Activated CD4-positive, alpha-beta memory T cell treated with anti-CD3 and anti-CD28 coated beads for 36 hours (primary cell): ENCODE measurements at places on chromosomes 5 and 9. TPM values are rescaled to one million over a fixed set of nuclear protein-coding genes. Genes with fewer than 3 reads are reported as not detected.

The PTCD2 gene
- total RNA-seq = 10.8 TPM

The SEMA5A gene
- 0.48 TPM for total RNA-seq

The FOXD4L5 gene
- total RNA-seq = not detected

The OXCT1 gene
- 117 TPM for total RNA-seq

The MEIKIN gene
- 0.93 TPM for total RNA-seq

The SCGB3A1 gene
- total RNA-seq = not detected

The HBEGF gene
- 23.5 TPM for total RNA-seq

The IFNK gene
- total RNA-seq = not detected

The HRCT1 gene
- not detected for total RNA-seq

The BAAT gene
- not detected for total RNA-seq

The SWI5 gene
- total RNA-seq = 15.5 TPM

The SIGMAR1 gene
- total RNA-seq = 65.9 TPM

The ADCY2 gene
- total RNA-seq = not detected

The AK8 gene
- total RNA-seq = 0.10 TPM

The DNAH5 gene
- not detected for total RNA-seq
